Activated CD4-positive, CD25-positive, alpha-beta regulatory T cell treated with anti-CD3 and anti-CD28 coated beads, Interleukin-2, amount 50 U/mL, for 72 hours (primary cell): ENCODE measurements at places on chromosomes 5 and 9.

DNA sequence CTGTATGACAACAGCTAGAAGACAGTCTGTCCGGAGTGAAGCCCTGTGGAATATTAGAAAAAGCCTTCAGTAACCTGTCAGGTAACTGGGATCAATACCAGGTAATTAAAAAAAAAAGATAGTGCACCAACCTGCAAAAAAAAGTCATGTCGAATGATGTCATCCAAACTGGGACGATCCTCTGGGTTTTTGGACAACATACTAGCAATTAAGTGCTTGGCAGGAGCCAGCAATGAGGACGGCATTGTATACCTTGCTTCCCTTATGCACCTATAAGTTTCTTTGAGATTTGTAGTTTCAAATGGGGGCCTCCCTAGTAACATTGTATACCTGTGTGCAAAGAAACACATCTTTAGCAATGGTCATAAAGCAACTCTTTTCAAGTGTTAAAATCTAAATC lies 2.8 kb downstream of the PLK2 start:
- no peak for DNase-seq

GRCh38 chr5:137831526-137831925 lies 36.1 kb upstream of the MYOT start:
- DNase-seq, result no peak

GRCh38 chr5:170297589-170298462 lies at the start of gene LCP2:
TSS of gene LCP2 (minus strand) at chr5:170297777. CDS start at chr5:170297611, 166 bp downstream.
- no peak for DNase-seq

- DNase-seq, result no peak
Measured at GRCh38 chr9:8011974-8012373, 212.4 kb upstream of the DMAC1 start.

- DNase-seq, result no peak
Measured at GRCh38 chr9:89748831-89749499, 144.2 kb downstream of the GADD45G start.

- no peak for DNase-seq
Measured at GRCh38 chr9:126490871-126491567, 122.7 kb upstream of the LMX1B start.

DNA sequence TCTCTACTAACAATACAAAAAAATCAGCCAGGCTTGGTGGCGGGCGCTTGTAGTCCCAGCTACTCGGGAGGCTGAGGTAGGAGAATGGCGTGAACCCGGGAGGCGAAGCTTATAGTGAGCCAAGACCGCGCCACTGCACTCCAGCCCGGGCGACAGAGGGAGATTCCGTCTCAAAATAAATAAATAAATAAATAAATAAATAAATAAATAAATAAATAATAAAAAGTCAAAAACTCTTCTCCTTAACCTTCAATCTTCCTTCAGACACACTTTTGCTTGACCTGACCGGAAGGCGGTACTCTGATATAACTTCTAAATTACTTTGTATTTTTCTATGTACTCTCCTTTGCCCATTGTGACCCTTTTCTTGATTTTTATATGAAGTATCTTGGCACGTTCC lies 302.1 kb downstream of the SLF1 start:
- DNase-seq, result no peak
